Sciatic nerve (tissue), 2 donors: ENCODE measurements at places on chromosomes 2 and 18. TPM values are rescaled to one million over a fixed set of nuclear protein-coding genes. Genes with fewer than 3 reads are reported as not detected.
A peak's percentile ranks its signal among the peaks of the same experiment; 100 is the strongest.

- no peak for DNase-seq
Observed at GRCh38 chr18:22210311-22210754, 40.9 kb downstream of the GATA6 start.

DNA sequence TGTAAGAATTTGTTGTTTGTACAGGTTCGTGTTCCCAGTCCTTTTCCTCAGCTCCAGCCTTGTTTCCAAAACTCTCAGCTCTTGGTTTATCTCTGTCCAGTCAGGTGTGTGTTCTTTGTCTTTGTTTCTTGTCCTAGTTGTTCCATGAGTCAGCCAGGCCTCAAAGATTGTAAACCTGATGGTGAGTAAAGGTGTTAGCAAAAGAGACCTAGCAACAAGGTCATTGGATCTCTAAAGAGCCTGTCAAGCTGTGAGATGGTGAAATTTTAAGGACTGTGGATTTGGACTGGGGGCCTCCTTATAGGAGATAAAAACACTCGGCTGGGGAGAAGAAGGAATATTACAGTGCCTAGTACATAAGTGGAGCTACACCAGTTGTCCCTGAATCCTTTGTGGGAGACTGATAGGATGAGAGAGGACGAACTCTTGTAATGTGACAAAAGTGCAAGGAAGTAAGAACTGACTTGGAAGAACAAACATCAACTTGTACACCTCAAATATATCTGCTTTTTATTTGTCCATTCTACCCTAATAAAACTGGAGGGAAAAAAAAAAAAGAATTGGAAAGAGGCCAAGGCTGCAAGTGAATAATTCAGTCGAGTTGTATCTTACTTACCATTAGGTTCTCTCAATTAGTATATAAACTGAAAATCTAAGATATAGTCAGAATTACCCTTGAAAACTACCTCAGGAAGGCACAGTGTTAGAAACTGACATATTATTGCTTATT is 37.2 kb downstream of the ITGA6 start:
- DNase-seq: no peak

GRCh38 chr2:46350029-46350689 is 53.0 kb downstream of the EPAS1 start:
- no peak for DNase-seq

DNA sequence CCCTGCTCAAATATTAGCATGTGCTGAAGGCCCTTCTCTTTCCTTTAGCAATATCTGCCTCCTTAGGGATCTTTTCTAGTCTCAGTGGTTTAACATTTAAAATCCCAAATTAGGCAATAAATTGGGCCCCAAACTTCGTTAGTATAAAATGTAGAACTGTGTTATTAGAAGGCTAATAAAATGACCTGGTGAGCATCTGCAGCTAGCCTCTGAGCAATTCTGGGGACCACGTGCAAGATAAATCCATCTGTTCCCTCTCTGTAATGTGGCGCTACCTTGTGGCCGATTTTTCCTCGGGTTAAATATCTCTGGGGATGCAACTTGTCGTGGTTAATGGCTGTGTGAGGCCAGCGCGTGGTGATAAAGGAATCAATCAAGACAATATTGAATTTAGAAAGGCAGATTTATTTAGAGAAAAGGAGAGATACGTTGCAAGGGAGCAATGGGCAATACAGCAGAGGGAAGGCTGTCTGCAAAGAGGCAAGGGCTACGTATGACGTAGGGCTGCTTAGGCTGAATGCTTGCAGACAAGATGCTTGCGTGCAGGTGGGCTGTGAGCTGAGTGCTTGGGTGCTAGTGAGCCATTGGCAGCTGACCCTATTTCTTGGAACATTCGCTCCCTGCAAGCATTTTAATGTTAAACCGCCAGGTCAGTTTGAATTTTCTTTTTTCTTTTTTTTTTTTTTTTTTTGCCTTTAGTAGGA is 18.5 kb upstream of the IL36G start:
- DNase-seq: no peak

DNA sequence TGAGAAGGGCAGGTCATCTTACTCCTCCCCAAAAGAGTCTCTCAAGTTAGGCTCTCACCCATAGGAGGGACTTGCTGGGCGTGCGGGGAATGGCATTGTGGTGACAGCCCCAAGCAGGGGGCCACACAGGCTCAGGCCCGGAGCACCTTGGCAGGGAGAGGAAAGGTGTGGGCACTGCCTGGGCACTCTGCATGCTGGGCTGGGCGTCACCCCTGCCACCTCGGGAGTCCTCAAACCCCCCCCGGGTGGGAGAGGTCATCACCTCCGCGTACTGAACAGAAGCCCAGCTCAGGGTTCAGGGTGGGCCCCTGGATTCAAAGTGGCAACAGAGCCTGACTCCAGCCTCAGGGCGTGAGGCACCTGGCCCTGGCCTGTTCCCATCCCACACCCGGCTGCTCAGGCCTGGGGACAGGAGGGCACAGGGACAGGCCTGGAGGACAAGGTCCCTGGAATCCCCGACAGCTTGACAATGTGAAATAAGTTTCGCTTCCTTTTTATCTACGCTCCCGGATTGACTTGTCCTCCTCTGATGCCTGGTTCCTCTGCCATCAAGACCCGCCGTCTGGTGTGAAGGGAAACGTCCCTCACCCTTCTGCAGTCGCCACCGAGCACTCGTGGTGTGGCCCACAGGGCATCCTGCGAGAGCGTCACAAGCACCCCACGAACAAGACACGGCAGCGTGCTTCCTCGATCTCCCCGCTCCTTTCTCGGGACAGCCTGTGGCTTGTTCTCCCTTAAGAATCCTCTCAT is 97.8 kb downstream of the HDAC4 start:
- DNase-seq: peak; percentile 62

GRCh38 chr18:56505293-56505692 is 133.1 kb downstream of the TXNL1 start:
- no peak for DNase-seq

DNA sequence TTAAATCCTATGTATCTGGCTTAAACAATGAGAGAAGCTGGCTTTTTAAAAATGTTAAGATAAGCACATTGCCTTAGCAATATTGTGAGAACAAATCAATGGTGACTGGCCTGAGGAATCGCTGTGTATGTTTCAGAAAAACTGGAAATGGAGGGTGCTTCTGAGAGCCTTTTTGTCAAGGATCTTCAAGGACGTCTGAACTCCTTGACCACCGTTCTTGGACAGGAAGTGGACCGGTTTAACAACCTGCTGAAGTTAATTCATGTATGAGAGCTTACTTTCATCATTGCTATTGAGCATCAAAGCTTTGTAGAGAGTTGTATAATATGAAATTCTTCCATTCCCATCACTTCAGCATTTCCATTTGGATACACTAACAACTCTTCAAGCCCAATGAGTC is 72.6 kb downstream of the TRABD2A start:
- no peak for DNase-seq

- DNase-seq: no peak
Observed at GRCh38 chr2:78734221-78734620, 291.3 kb upstream of the REG3G start.

GRCh38 chr2:64846177-64846576 is 143.0 kb upstream of the SLC1A4 start:
- DNase-seq: no peak

DNA sequence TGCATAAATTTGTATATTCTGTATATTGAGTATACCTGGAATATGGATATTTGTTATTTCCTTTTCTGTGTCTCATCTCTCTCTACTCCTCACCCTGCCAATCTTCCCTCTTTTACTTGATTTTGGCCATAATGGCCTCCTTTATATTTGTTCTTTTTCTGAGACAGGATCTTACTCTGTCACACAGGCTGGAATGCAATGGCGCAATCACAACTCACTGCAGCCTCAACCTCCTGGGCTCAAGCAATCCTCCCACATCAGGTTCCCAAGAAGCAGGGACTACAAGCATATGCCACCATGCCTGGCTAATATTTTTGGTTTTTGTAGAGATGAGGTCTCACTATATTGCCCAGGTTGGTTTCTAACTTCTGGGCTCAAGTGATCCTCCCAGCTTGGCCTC is 30.5 kb downstream of the PREPL start:
- no peak for DNase-seq

GRCh38 chr2:96890726-96891385 is 21.0 kb upstream of the SEMA4C start:
- no peak for DNase-seq

- no peak for DNase-seq
Observed at GRCh38 chr18:55439056-55439455, 148.9 kb downstream of the TCF4 start.

DNA sequence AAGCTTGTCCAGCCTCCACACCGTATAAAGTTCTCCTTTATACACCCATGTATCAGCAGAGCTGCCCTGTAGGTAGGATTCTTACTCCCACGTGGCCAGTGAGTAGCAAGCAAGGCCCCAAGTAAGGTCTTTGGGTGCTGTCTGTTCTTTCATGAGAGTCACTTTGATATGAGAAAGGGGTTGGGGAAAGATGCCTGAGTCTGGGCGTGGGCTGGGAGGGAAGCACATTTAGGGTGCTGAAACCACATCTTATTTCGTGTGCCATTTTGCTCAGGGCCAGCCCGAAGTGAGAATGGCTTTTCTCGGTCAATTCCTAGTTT is 436 bp upstream of the ITPRIPL1 start:
- no peak for DNase-seq

DNA sequence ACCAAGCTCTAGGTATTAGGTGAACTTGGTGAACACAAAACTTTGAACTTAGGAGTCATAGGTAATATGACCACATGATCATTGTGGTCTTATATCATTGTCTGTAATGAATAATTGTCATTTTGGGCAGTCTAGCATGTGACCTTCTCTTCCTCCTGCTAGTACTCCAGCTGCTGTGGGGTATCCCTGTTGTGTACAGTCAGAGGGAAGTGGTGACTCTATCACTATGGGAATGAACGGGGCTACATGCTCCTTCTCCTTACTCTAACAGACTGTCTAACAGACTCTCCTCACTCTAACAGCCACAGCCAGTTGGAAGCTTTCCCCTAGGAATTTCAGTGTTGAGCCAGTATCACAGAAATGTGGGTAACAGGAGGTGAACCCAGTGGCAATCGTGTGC is 68.2 kb upstream of the NEDD4L start:
- DNase-seq: no peak

GRCh38 chr2:62661263-62661635 is 44.3 kb upstream of the EHBP1 start:
- no peak for DNase-seq

DNA sequence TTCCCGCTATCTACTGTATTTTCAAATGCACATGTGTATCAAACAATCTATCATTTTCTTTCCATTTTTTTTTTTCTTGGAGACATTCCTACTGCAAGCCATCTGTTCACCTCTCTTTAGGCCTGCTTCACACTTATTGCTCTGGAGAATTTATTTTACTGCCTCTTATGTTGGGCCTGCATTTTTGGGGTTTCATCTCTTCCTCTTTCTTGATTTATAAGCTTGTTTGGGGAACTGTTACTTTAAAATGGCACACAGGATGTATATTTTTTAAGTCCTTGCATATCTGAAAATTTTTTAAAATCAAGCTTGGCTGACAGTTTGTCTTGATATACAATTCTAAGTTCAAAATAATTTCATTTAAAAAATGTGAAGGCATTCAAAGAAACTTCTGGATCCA is 3.5 kb upstream of the RAB27B start:
- no peak for DNase-seq

- DNase-seq: no peak
Observed at GRCh38 chr2:39689876-39690275, 24.2 kb downstream of the TMEM178A start.

DNA sequence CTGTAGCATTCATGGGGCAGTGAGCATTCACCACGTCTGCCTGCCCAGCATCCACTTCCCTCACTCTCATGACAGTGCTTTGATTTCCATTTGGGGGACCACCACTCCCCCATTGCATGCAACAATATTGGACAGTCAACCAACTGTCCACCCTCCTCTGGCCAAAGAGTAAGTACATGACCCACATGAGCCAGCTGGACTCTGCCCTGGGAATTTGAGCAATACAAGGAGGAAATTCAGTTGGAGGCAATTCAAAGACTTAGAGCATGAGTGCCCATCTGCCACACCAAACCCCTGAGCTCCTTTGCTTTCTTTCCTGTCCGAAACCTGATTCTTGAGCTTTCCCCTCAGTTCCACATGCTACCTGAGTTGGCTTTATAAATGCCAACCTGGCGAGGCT is 41.7 kb upstream of the PNO1 start:
- DNase-seq: no peak

- no peak for DNase-seq
Observed at GRCh38 chr2:8296306-8296705, 385.6 kb upstream of the ID2 start.

GRCh38 chr2:122261911-122262310 is 506.5 kb downstream of the TSN start:
- no peak for DNase-seq

STEAP3 gene
- total RNA-seq: 9.1 TPM

EPAS1 gene
- 270 TPM for total RNA-seq

SLC11A1 gene
- 36.6 TPM for total RNA-seq

TMEM131 gene
- total RNA-seq: 43.2 TPM

TMBIM1 gene
- total RNA-seq: 211 TPM

SATB2 gene
- 8.8 TPM for total RNA-seq

FTCDNL1 gene
- 2.3 TPM for total RNA-seq

STON1 gene
- 55.3 TPM for total RNA-seq

SNED1 gene
- 148 TPM for total RNA-seq

MGAT4A gene
- 46.0 TPM for total RNA-seq

ASIC4 gene
- 0.31 TPM for total RNA-seq

RAX gene
- total RNA-seq: not detected

SFTPB gene
- 6.1 TPM for total RNA-seq

CABYR gene
- 1.5 TPM for total RNA-seq

TGFBRAP1 gene
- total RNA-seq: 20.6 TPM
